ENCODE measurements at places on chromosomes 7 and 10.

- DNase-seq: no peak
Observed at GRCh38 chr7:152986376-152986775, 226.8 kb downstream of the ACTR3B start.

- DNase-seq: no peak
Observed at GRCh38 chr10:121222842-121223241, 371.7 kb downstream of the WDR11 start.

DNA sequence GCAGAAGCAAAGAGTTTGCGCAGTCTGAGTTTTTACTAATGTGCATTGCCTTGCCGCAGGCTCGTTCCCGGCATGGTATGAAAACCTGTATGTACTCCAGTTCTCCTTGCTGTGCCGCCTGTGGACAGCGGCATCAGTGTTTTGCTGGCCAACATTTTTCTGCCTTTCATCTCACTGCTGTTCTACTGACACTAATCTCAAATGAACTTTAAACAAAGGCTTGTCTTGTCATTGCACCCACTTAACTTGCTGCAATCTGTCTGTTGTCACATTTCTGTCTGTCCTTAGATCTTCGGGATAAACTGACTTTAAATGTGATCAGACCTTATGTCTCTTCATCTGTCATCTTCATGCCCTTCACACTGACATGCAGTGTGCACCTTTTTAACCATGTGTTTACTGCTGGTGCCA is 71.7 kb upstream of the ZNRF2 start:
- DNase-seq: no peak

GRCh38 chr10:128305601-128306345 is 179.6 kb upstream of the MKI67 start:
- no peak for DNase-seq

DNA sequence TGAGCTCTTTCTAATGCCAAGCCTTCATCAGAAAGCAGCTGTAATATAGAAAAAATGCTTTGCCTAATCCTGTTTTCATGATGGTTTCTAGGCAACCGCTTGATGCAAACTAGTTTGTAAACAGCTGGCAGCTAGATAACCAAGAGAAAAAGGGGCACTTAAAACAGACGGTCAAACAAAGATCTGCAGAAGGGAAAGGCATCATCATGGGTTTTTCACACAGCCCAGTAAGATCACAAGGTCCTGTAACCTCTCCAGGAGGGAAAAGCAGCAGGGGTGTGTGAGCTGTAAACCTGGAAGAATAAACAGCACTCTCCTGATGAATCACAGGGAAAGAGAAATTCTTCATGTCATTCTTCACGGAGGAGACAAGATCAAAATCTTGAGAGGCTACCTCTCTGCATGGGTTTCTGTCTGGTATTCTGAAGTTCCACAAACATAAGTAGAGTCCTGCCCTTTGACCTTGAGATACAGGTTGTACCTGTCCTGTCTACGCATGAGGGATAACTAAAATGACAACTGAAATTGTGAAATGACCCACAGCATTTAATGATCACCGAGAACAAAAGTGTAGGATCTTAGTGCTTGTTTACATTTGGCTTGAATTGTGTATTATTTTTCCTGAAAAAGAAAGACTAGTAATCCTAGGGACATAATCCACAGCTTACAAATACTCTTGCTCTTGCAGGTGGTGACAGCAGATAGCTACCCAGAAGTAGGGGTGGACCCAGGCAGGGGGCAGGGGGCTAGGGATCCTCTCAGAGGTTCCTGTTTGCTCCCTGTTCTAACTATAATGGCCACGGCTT is 48.0 kb downstream of the CREB3L2 start:
- DNase-seq: no peak

- DNase-seq: no peak
Observed at GRCh38 chr10:80945264-80945880, 407.7 kb downstream of the SH2D4B start.

DNA sequence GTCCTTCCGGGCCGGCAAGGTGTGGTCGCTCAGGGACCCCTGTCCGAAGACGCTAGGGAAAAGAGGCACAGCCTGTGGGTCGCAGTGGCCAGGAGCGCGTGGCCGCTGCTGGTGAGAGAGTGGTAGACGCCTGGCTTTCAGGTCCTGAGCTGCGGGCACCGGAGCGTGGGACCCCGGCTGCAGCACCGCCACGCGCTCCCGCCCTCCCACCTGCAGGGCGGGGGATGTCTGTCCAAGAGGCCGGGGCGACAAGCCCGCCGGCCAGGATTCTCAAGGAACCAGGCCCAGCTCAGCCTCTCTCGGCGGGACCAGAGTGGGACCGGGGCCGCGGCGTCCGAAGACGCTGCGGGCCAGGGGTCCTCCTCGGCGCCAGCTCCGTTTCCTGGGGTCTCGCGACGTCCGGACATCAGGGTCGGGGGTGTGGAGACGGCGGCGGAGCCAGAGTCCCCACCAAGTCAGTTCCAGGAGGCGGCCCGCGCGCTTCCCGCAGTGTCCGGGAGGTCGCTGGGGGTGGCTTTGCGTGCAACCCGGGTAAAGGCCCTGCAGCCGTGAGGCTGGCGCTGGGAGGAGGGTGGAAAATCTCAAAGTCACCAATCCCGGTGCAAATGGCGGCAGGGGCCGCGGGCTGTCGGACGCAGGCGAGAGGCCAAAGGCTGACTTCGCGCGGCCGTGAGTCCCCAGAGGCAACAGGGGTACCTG is 5.5 kb downstream of the ZNF503 start:
- DNase-seq: peak; percentile 38

DNA sequence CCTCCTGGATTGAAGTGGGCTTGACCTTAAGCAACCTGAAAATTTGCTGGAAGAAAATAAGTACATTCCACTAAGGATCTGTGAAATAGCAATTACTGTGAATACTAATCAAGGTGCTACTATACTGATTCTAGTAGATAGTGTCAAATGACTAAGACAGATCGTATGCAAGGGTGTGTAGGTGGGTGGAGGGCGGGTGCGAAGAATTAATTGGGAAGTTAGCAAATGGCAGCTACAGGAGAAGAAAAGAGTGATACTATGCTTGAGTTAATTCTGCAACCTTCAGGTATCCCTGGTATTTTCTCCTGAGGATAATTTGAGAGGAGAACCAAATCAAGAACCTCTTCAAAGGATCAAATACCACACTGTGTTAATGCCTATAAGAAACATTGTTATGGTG is 501.9 kb downstream of the INHBA start:
- DNase-seq: no peak

DNA sequence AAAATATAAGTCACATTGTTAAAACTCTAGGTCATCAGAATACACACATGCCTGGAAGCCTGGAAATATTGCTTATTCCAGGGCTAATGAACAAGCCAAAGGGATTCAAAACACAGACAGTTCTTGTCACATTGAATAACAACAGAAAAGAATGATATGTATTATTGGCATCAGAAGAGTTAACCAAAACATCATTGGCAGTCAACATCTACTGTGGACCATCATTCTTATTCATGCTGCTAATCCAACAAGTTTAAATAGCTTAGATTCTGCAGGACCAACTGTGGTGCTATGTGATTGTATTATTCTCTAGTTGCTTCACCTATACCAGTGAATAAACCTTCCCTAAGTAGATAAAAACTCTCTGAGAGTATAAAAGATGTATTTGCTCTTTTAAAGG is 198.3 kb downstream of the NEBL start:
- DNase-seq: no peak

Measured in WTC11 (cell line).